ENCODE measurements at places on chromosomes 2 and 18.

GRCh38 chr2:183532514-183532913 lies 408.3 kb downstream of the NUP35 start:
- DNase-seq: no peak

GRCh38 chr2:207357216-207357615 lies 172.5 kb upstream of the CREB1 start:
- DNase-seq: no peak

- DNase-seq: no peak
Measured at GRCh38 chr2:133152801-133153200, 415.5 kb downstream of the NCKAP5 start.

DNA sequence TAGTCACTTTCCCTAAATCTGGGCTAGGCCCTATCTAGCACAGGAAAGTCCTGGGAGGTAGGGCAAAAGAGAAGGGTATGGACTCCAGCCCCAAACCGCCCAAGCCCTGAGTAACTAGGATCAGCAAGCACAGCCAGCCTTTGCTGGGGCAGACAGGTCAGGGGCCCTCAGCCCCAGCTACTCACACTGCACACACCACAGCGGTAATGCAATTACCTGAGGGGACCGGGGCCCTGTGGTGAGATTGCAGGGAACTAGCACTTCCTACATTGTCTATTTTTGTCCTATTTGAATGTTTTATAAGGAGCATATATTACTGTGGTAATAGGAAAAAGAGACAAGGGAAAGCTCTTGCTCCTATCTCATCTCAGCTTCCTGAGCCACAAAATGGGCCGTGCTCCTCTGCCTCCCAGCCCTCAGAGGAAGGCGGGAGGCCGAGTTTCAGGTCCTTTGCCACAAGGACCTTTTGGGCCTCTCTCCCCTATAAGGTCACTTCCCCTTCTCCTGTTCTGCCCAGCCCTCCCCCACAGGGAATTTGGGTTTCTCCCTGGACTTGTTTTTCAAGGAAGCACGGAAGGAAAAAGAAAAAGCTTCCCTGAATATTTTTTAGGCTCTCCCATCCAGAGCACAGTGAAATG lies 20.5 kb downstream of the RAB11FIP5 start:
- no peak for DNase-seq

- no peak for DNase-seq
Measured at GRCh38 chr2:134205087-134205486, 48.8 kb upstream of the MGAT5 start.

- no peak for DNase-seq
Measured at GRCh38 chr2:214730800-214731407, 78.6 kb downstream of the BARD1 start.

DNA sequence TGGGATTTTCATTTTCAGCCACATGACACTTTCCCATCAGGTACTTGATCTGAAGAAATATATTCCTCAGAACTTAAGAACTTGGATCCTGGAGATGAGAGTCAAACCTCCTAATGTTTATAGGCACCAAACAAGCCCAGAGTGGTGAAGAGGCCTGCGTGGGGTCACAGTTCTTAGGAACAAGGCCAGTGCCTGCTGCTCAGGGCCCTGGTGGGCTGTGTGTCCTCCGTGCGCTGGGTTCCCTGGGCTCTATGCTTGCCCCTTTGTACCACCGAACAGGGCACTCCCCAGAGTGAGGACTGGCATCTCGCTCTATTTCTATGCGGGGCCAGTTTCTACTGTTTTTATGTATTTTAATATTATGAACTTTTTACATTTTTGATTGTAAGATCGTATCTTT lies 76.0 kb upstream of the RBM44 start:
- DNase-seq: no peak

All from amygdala (tissue), 56 donors.